ENCODE measurements at places on chromosomes 7 and 10. TPM values are rescaled to one million over a fixed set of nuclear protein-coding genes. Genes with fewer than 3 reads are reported as not detected.

DNA sequence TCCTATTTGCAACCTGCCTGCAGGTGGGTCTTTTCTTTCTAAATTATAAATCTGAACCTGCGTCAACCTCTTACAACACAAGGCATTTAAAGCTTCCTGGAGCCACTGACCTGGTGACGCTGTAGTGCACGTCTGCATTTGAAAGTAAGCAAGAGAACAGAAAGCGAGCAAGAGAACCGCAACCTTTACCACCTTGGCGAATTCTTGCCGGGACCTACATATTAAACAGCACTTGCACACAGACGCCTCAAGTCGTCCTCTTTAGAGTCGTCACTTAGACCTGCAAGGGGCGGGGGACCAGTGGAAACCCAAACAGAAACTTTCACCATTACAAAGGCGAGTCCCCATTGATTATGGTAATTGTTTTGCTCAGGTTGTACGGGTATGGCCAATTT, 9.5 kb downstream of the GLI3 start:
- peak; percentile 63 for ATAC-seq

GRCh38 chr10:24382979-24383663, 174.2 kb downstream of the KIAA1217 start:
- peak; percentile 79 for ATAC-seq

DNA sequence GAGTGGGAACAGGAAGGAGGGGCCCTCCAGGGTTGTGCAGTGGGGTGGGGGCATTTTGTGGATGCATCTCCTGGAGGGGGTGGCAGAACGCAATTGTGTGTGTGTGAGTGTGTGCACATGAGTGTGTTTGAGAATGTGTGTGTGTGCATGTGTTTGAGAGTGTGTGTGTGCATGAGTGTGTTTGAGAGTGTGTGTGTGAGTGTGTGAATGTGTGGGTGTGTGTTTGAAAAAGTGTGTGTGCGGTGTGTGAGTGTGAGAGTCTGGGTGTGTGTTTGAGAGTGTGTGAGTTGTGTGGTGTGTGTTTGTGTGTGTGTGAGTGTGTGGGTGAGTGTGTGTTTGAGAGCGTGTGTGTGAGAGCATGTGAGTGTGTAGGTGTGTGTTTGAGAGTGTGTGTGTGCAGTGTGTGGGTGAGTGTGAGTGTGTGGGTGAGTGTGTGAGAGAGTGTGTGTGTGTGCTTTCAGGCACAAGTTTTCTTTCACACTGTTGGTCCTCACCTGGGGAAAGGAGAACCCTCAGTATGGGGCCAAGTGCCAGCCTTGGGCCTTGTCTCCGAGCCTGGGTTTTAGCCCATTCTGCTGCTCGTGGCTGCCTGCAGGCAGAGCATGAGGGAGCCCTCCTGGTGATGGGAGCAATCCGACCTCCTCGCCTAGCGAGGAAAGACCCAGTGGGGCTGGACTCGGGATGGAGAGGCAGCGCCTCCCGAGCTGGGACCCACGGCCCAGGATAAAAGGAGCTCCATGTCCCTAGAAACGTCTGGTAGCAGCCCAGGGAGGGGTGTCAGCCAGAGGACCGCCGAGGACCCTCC, 35.6 kb downstream of the CDH23 start:
- no peak for ATAC-seq

DNA sequence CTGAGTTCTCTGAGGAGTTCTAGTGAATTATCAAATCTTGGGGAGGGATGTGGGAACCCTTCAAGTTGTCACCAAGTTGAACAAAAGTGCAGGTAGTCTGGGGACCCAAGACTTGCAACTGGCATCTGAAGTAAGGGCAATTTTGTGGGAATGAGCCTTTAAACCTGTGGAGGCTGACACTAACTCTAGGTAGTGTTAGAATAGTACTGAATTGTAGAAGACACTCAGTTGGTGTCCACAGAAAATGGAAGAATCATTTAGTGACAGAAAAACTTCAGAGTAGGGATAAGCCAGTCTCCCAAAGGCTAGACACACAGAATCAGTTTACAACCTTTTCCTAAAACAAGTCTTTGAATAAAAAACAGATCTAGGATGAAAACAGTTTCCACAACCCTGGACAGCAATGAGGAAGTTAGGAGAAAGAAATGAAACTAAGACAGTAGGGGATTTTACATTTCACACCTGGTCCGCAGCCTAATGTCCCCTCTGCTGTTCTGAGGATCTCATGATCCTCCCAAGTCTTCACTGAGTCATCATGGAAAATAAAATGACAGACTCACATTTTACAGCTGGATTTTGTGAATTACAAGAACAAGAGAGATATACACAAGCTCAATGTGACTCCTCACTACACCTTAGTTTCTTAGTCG, 23.0 kb upstream of the ING3 start:
- ATAC-seq: no peak

DNA sequence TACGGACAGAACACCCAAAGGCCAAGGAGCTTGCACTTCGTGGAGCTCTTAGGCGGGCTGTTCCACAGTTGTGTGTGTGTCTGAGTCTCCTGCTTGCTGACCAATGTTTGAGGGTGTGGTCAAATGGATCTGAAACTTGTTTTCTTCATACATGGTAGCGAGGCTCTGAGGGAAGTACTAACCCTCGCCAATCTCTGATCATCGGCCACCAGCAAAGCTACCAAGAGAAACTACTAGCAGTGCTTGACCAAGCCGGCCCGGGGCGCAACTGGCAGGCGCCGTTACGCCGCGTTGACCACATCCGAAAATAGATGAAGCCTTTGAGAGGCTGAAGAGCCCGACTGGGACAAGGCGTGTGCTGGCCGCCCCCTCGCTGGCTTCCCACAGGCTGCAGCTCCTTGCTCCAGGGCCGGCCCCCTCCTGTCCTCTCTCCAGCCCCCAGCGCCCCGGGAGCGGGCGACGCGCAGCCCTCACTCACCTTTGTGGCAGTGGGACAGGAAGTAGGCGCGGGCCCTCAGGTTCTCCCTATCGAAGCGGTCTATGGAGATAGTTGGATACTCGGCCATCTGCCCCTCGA, 384 bp downstream of the DCLRE1C start:
- ATAC-seq: peak; percentile 57

DNA sequence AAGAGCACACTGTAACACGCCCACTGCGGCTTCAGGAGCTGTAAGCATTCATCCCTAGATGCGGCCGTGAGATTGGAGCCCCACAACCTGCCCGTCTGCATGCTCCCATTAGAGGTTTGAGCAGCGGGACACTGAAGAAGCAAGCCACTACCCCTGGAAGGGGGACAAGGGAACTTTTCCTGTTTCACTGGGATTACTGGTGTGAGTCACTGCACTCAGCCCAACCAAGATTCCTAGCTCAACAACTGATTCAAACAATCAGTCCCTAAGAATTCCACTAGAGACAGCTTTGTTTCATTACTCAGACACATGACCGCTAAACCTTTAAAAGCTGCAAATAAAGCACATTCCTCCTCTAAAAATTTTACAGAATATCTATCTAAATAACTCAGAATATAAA, 69.8 kb downstream of the ORC5 start:
- no peak for ATAC-seq

- ATAC-seq: peak; percentile 42
Observed at GRCh38 chr7:140003913-140004382, 58.8 kb downstream of the PARP12 start.

GRCh38 chr7:4613846-4614548, 68.1 kb upstream of the FOXK1 start:
- no peak for ATAC-seq

GRCh38 chr7:12630513-12630819, 57.0 kb upstream of the ARL4A start:
- no peak for ATAC-seq

- ATAC-seq: peak; percentile 72
Observed at GRCh38 chr7:136064627-136065237, 87.6 kb upstream of the MTPN start.

GRCh38 chr10:43419997-43420368, 11.0 kb upstream of the HNRNPF start:
- ATAC-seq: no peak

GRCh38 chr10:108252771-108253170, 1088.3 kb upstream of the SORCS1 start:
- no peak for ATAC-seq

- ATAC-seq: no peak
Observed at GRCh38 chr7:88835147-88835728, 39.7 kb upstream of the TEX47 start.

- no peak for ATAC-seq
Observed at GRCh38 chr10:32909456-32909855, 48.6 kb downstream of the ITGB1 start.

DNA sequence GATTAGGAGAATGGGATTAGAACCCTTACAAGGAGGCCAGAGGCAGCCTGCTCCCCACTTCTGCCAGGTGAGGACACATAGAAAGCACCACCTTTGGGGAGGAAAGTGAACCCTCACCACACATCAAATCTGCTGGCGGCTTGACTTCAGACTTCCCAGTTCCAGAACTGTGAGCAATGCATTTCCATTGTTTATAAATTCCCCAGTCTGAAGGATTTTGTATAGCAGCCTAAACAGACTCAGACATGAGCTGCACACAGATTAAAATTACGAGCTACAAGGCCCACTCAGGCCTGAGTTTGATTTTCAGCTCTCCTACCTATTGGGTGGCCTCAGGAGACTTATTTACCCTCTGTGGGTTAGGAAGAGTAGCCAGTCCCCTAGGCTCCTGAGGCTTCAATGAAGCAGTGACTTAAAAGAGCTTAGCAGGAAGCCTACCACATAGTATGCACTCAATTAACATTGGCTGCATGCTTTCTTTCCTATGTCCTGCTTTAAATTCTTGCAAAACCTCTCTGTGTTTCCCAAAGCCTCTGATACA, 350.7 kb upstream of the ZMIZ1 start:
- no peak for ATAC-seq

GRCh38 chr7:79420464-79420863, 33.0 kb downstream of the MAGI2 start:
- no peak for ATAC-seq

DNA sequence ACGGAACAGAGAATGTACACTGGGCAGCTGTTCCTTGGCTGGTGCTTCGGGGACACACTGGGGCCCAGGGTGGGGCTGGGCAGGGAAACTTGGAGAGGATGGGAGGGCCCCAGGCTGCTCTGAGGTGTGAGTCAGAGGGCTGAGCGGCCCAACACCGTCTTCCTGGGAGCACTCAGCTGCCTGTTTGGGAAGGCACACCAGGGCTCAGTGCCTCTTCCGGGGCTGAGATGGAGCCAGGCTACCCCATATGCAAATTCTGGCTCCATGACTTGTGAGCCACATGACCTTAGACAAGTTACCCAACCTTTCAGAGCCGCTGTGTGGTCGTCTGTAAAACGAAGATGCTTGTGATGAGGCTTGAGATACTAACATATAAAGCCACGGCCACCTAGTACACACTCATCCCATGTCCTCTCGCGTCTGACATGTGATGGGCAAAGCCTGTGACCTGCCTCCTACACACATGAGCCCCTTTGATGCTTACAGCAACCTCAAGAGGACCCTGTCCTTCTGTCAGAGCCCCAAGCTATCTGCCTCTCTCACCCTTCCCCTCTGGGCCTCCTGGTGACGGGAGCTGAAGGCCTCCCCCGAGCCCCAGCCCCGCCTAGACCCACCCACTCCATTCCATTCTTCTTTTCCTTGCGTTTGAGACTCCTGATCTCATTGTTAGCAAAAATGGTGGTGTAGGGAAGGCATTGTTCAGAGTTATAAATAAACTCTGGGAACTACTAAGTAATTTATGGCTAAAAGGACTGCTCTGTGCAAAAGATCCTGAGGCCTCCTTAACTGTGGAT, 26.1 kb downstream of the KLRG2 start:
- no peak for ATAC-seq

DNA sequence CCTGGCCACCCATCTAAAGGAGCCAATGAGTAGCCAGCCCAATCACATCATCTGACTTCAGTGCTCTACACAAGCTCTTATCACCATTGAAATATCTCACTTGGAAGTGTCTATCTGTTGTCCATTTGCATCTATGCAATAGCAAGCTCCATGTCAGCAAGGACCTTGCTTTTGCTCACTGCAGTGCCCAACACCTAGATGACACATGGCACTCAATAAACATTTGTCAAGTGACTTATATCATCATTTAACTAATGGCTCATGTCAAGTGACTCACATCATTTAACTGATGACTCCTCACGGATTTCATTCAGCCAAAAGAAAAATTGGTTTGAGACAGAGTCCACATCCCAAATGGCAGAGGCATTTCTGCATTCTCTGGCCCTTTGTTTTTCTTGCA, 92.9 kb upstream of the ADAM12 start:
- no peak for ATAC-seq

DNA sequence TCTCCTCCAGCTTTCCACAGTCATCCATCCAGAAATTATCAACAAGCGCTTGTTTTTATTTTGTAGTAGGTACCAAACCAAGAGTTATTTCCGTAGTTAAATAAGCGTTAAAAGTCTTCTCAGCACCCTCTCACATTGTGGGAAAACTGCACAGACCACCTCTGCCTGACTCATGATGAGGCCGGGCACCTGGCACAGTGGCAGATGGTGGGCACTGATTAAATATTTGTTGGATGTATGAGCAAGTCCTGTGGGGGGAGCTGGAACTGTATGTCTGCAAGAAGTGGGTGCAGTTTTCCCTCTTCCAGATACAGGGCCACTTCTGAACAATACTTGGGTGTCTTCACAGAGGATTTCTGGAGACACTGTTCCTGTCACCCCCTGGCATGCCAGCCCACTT, 5.3 kb upstream of the REPIN1 start:
- ATAC-seq: no peak

DNA sequence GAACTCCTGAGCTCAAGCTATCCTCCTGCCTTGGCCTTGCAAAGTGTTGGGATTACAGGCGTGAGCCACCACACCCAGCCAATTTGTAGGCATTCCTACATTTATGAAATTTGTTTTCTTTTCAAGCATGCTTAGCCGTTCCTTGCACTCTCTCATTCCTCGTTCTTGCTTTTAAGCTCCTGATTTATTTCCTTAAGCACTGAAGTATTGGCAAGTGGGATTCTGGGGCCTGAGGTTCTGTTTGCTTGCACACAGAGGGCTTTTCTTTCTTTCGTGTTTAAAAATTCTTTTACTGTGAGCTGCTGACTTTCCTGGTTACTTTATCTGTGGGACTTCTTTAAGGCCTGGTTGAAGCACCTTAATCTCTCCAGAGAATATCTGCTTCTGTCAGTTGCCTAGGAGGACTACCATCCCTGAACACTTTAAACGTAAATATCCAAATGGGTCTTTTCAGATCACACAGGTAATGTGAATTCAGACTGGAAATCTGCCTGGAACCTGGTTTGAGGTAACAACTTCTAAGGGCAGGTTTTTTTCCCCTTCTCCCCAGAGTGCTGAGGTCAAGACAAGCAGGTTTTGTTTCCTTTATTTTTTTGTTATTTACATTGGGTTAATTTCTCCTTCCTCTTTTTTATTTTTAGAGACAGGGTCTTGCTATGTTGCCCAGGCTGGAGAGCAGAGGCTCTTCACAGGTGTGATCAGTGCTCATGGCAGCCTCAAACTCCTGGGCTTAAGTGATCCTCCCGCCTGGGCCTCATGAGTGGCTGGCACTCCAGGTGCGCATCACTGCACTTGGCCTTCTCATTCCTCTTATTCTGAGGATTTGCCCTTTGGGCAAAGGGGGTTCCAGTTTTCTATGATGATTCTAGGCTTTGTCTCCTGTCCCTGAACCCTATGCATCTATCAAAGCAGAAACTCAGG, 102.9 kb downstream of the PFKFB3 start:
- no peak for ATAC-seq

GRCh38 chr7:139699640-139700504, 77.9 kb downstream of the HIPK2 start:
- peak; percentile 76 for ATAC-seq

GRCh38 chr7:76411626-76412025, 2.1 kb upstream of the SSC4D start:
- ATAC-seq: no peak

Gene TUBAL3
- not detected for total RNA-seq

Gene MCU
- total RNA-seq: 12.5 TPM

Gene PDGFA
- 11.9 TPM for total RNA-seq

Gene C7orf57
- 0.32 TPM for total RNA-seq

Gene CH25H
- total RNA-seq: not detected

Gene MSMB
- not detected for total RNA-seq

Gene SMIM30
- total RNA-seq: 29.2 TPM

Gene SLC26A5
- not detected for total RNA-seq
